ENCODE measurements at places on chromosomes 3 and 15.

- DNase-seq, result no peak
Observed at GRCh38 chr3:126480861-126481260, 5.2 kb upstream of the ZXDC start.

- DNase-seq, result no peak
Observed at GRCh38 chr15:63054985-63055384, 12.4 kb downstream of the TPM1 start.

DNA sequence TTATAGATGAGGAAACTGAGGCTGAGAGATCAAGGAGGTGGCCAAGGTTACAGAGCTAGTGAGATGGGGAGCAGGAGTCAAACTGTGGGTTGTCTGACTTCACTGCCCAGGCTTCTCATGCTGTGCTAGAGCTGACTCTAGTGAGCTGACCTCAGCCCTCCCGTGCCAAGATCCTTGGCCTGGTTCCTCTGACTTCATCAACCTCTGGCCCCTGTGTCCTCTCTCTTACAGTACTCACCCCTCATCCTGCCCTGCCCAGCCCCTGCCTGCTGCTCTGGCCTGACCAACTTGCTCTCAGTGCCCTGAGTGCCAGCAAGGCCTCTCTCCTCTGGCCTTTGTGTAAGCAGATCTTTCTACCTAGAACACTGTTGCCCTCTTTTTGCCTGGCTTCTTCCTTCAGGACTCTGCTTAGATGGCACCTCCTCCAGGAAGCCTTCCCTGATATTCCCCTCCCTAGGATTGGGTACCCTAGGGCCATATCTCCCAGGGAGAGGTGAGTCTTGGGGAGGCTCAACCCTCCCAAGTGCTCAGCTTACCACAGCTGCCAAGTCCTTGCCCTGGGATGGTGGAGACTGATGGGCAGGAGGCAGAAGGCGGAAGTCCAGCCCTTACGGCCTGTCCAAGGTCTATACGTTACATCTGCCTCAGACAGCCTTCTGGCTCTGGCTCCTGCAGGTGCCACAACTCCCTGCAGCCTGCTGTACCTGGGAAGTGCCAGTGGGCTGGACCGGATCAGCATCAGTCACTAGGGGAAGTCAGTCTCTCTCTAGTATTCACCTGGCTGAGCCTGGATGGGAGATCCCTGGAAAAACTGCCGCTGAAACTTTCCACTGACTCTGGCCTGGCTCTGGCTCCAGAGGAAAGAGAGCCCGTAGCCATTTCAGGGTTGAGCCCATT, 36.3 kb upstream of the FAM107A start:
- DNase-seq, result no peak

DNA sequence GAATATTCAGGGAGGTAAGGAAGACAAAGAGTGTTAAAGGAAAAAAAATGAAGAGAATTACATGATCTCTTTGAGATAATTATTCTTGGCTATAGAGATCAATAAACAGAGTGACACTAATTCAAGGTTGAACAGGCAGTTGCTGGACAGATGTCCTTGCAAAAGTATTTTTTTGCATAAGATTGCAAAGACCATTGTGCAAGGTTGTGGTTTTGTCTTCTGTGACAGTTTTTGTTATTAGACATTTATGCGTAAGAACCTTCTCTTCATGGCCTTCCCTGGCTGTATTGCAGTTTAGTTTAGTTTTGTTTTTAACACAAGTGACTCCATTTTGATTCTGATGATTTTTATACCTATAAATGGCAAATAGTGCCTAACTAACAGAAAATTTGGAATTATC, 682.8 kb upstream of the ARPP21 start:
- no peak for DNase-seq

GRCh38 chr15:96750361-96750760, 419.9 kb downstream of the NR2F2 start:
- DNase-seq, result no peak

DNA sequence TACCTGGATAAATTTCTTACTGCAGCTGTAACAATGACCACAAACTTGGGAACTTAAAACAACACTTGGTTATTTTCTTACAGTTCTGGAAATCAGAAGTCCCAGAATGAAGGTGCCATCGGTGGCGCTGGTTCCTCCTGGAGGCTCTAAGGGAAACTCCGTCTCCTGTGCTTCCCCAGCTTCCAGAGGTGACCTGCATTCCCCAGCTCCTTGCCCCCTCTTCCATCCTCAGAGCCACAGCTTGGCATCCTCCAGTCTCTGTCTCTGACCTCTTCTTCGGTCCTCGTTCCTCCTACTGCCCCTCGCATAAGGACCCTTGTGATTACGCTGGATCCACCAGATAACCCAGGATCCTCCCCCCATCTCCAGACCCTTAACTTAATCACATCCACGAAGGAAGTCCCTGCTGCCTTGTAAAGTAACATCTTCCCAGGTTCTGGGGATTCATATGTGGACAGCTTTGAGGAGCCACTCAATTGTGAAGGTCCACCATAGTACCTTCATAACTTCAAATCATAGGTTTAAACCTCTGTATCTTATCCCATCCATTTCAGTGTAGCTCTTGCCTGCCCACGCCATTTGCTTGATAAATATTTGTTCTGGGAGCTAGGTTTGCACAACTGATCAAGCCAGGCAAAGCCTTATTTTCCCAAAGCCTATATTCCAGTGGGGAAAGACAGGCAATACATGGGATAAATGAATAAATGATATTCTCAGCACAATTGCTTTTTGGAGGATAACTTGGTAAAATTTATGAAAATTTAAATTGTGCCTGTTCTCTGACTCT, 34.8 kb downstream of the KLF15 start:
- no peak for DNase-seq

- DNase-seq, result no peak
Observed at GRCh38 chr15:48144889-48145288, 24.1 kb downstream of the SLC24A5 start.

- no peak for DNase-seq
Observed at GRCh38 chr3:134074001-134074789, 44.5 kb upstream of the SLCO2A1 start.

DNA sequence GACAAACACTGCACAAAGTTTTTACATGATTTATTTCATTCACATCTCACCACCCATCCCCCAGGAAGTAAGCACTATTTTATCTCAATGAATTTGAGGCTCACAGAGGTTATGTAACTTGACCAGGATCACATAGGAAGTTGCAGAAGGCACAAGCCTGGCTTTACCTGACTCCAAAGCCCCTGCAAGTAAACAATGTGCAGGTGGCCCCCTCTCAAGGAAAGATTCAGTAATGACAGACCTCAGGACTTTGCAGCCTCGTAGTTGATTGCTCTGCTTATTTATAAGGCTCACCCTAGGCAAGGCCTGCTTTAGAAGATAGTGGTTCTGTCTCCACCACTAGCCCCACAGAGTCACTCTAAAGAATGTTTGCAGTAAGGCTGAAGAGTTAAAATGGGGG, 79.8 kb upstream of the MDFIC2 start:
- DNase-seq, result no peak

DNA sequence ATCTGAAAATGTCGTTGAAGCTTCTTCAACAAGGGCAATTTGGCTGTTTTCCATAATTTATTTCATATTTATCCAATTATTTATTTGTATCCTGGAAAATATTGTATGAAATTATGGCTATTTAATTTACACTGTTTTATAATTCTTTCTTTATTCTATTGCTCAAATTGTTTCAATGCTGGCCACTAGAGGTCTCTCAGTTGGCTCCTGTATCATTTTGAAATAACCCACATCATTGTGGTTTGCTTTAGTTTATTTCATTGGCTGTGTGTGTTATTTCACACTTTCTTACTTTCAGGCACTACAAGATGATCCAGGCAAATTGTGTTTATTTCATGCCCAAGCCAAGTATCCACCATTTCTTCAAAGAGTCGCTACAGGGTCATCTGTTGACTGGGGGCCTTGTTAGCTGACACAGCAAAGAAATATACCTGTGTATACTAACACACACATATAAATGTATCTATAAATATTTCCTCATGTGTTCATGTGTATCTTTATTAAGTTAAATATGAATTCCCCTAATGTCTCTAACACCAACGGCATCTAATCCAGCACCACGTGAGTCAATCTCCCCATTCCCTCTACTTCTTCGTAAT, 86.2 kb downstream of the NPAP1 start:
- DNase-seq, result no peak

- DNase-seq, result no peak
Observed at GRCh38 chr3:23921052-23921511, 4.2 kb downstream of the RPL15 start.

GRCh38 chr3:195834675-195835583, 23.2 kb upstream of the MUC4 start:
- DNase-seq, result no peak

- DNase-seq, result no peak
Observed at GRCh38 chr3:153315781-153316180, 153.8 kb downstream of the RAP2B start.

- peak; percentile 9 for DNase-seq
Observed at GRCh38 chr3:183988216-183988790, 29.4 kb downstream of the ABCC5 start.

DNA sequence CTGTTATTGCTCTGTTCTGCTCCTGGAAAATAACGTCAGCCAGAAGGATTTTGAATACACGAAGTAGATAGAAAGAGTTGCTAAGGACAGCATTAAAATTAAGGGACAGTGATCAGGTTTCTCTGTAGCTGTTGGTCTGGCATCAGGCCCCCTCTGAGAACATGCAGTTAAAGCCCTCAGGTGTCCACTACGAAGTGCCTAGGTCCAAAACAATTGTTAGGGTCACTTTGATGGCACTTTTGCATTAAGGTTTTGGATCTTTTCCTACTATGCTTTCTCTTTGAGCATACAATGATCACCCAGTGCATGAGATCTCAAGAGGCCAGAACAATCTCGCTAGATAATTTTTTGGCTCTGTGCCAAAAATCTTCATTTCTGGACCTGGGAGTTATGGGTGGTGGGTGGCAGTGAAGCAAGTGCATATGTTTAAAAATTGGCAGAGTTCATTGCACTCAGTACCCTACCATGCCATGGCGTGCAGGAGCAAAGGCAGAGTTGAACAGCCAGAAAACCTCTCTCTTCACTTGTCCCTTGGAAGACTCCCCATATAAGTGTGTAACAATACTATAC, 797.6 kb downstream of the ROBO2 start:
- no peak for DNase-seq

- no peak for DNase-seq
Observed at GRCh38 chr3:52062505-52062904, 6.1 kb upstream of the DUSP7 start.

DNA sequence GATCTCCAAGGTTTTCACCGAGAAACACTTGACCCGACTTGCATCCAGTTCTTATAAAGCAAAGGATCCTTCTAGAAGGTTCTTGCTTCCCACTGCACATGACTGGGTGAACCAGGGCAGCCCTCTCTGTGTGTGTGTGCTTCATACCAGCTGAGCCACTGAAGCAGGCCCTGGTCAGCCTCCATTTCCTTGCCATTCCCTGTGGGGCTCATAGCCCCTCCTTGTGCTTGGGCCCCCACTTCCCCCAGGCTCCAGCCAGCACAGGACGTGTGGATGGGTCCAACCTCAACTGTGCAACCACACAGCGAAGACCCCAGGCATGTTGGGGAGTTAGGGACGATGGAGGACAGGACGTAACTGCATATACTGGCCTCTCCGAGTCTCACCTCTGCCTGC, 15.5 kb downstream of the KLF15 start:
- no peak for DNase-seq

GRCh38 chr15:71215126-71215894, 100.0 kb downstream of the THSD4 start:
- DNase-seq, result no peak

- peak; percentile 42 for DNase-seq
Observed at GRCh38 chr3:11438646-11439045, 166.4 kb downstream of the ATG7 start.

- no peak for DNase-seq
Observed at GRCh38 chr3:29758434-29759322, 477.8 kb downstream of the RBMS3 start.

DNA sequence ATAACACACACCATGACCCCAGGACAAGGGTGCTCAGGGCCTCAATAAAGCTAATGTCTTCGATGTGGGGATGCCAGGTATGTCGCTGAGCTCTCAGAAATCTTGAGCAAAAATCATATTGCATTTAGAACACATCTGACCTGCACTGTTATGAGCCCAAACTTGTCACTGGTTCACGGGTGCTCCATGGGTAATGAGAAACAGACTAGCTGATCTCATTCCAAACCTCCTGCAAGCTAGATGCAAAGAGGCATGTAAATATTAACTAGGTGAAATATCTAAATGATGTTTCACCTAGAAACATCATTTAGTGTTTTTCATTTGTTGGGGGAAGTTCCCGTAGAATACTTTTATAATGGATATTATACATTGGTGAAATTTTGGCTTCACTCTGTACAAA, 549.4 kb downstream of the OCA2 start:
- DNase-seq, result no peak

Data from kidney (tissue), 22 donors.